Skin of body (tissue), 3 donors: ENCODE measurements at places on chromosomes 4 and X.

DNA sequence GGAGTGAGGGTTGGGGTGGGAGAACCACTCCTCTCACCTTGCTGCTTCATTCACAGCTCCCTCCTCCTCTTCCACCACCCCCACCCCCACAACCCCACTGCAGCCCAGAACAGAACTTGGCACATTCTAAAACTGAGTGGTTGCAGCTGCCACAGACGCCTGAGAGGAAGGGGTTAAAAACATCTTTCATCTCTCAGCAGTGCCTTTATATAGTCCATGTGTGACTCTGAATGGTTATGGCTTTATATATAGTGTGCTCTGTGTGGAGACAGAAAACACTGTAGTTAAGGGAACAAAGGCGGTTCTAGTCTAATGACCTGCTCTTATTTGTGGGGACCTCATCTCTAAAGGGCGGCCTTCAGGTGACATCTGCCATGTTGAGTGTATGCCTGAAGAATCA is 144.8 kb downstream of the BCOR start:
- no peak for DNase-seq

- DNase-seq = no peak
These were observed 96.4 kb downstream of the FAM13A start for GRCh38 chr4:88960576-88960975.

- no peak for DNase-seq
These were observed 103.5 kb downstream of the LDB2 start for GRCh38 chr4:16794816-16795445.

GRCh38 chrX:115553171-115553570 is 7.8 kb upstream of the PLS3 start:
- no peak for DNase-seq

DNA sequence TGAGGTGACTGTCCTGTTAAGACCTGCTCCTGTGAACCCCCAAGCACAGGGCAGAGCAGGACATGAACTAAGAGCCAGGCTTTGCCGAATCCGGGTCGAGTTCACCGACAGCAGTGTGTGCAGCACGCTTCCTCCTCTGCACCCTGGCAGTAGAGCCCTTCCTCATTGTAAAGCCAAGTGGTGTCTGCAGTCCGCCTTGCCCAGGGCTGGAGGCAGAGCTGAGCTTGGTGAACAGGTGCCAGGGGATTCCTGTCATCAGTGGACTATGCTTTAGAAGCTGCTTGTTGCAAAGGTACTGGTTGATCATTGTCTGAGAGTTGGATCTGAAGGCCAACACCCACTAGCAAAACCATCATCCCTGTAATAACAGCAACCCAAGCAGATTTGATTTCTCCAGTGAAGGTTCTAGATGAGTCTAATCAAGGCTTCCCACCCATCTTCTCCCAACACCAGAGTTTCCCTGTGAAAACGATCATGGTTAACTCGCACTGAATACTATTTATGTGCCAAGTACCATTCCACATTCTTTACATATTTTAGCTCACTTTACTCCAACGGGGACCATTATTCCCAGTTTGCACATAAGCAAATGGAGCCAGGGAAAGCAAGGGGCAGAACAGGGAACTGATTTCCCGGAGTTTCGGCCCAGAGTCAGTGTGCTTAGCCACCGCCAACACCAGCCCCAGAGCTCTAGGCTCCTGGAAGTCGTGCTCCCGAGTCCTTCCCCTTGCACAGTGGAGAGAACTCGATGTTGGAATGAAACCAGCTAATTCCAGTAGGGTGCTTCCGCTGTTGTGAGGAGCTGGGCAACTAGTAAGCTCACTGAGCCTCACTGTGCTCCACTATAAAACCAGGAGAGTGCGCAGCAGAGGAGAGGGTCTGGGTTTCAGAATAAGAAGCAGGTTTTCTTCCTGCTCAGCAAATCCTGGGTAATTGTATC is 1.4 kb upstream of the SLC34A2 start:
- no peak for DNase-seq

- DNase-seq = no peak
These were observed 28.8 kb upstream of the CFAP47 start for GRCh38 chrX:35890699-35891098.

DNA sequence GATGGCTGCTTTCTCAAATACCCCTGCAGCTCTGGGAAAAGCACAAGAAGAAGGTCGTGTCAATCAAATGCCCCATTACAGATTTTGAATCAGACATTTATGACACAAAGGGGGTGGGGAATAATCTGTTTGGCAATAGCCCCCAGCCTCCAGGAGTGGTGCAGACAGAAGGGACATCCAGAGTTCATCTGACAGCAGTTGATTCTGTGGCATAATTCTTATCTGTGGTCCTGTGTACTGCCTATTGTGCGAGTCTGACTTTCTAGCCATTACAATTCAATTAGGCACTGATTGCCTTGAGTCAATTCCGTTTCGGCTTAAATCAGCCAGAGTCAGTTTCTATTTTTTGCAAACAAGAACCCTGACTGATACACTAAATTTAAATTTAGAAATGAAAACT is 28.6 kb upstream of the DCLK2 start:
- DNase-seq = no peak

- DNase-seq = no peak
These were observed 9.9 kb upstream of the MOB1B start for GRCh38 chr4:70892086-70892769.

DNA sequence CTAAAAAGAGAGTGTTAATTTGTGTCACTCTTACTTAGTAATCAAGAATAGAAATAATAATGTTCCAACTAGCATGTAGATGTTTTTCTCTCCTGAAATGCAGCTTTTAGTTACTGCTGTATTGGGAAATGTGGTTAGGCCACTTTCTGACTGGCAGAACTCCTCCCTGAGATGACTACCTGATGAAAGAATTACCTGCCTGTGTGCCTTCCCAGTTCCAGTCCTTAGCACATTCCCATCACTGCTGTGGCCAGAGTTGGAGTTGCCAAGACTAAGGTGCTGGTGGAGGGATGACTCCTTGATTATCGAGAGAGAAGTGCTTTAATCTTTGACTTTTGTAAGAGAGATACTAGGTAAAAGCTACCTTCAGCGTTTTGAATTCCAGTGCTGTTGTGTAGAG is 9.5 kb downstream of the GAB1 start:
- no peak for DNase-seq

GRCh38 chr4:107027379-107027778 is 8.7 kb downstream of the DKK2 start:
- no peak for DNase-seq
